Foreskin keratinocyte (primary cell): ENCODE measurements at places on chromosomes 2 and 18. TPM values are rescaled to one million over a fixed set of nuclear protein-coding genes. Genes with fewer than 3 reads are reported as not detected.

The ADGRF3 gene
- 0.04 TPM in 1 of 2 replicates, not detected in the other for total RNA-seq

The IL1F10 gene
- not detected in 2 replicates for total RNA-seq

The COX7A2L gene
- total RNA-seq, result 107 and 119 TPM in 2 replicates

The UCN gene
- 0.14 and 0.31 TPM in 2 replicates for total RNA-seq

The BOK gene
- 36.9 and 46.1 TPM in 2 replicates for total RNA-seq

The MGAT5 gene
- total RNA-seq, result 60.2 and 83.1 TPM in 2 replicates

The CXCR1 gene
- 0.28 and 0.41 TPM in 2 replicates for total RNA-seq

The CD226 gene
- total RNA-seq, result 0.60 and 0.75 TPM in 2 replicates

The CDH7 gene
- total RNA-seq, result not detected in 2 replicates

The PID1 gene
- total RNA-seq, result 7.7 and 8.6 TPM in 2 replicates

The MBOAT2 gene
- total RNA-seq, result 76.3 and 106 TPM in 2 replicates

The GPR45 gene
- not detected in 2 replicates for total RNA-seq

The MAPRE3 gene
- 6.8 and 7.7 TPM in 2 replicates for total RNA-seq

The COPS9 gene
- 150 and 161 TPM in 2 replicates for total RNA-seq

The HK2 gene
- 16.1 and 24.9 TPM in 2 replicates for total RNA-seq

The CHRNG gene
- not detected in 2 replicates for total RNA-seq

The MBD5 gene
- total RNA-seq, result 8.9 and 11.2 TPM in 2 replicates

The RAX gene
- total RNA-seq, result not detected in 2 replicates

The GCG gene
- total RNA-seq, result not detected in 2 replicates

The IL1RL1 gene
- total RNA-seq, result 0.11 and 0.20 TPM in 2 replicates

The MSTN gene
- total RNA-seq, result not detected in 2 replicates

The INPP5D gene
- total RNA-seq, result 21.8 and 25.5 TPM in 2 replicates

The TMEM37 gene
- 0.21 TPM in 1 of 2 replicates, not detected in the other for total RNA-seq

The CNTNAP5 gene
- not detected in 2 replicates for total RNA-seq

The POTEJ gene
- total RNA-seq, result not detected in 2 replicates

The CRACDL gene
- total RNA-seq, result 2.3 and 2.4 TPM in 2 replicates

The GREB1L gene
- 2.7 and 5.3 TPM in 2 replicates for total RNA-seq

The MARCHF4 gene
- 13.2 and 16.7 TPM in 2 replicates for total RNA-seq

The TRAF3IP1 gene
- total RNA-seq, result 9.2 and 11.2 TPM in 2 replicates

The ACOXL gene
- 0.51 and 0.85 TPM in 2 replicates for total RNA-seq

The AFG3L2 gene
- total RNA-seq, result 48.1 and 57.0 TPM in 2 replicates

The HTR2B gene
- not detected in 2 replicates for total RNA-seq

The ZNF804A gene
- not detected in 2 replicates for total RNA-seq

The FKBP7 gene
- total RNA-seq, result 1.8 and 2.4 TPM in 2 replicates

The DSG1 gene
- 0.32 and 0.37 TPM in 2 replicates for total RNA-seq

The ANO7 gene
- total RNA-seq, result 0.24 and 0.46 TPM in 2 replicates

The SP140 gene
- total RNA-seq, result 0.18 and 1.1 TPM in 2 replicates

The MYOM1 gene
- 0.07 and 0.11 TPM in 2 replicates for total RNA-seq
